ENCODE measurements at places on chromosomes 7 and 10.

- no peak for DNase-seq
Observed at GRCh38 chr7:49848211-49848841, 74.9 kb downstream of the VWC2 start.

DNA sequence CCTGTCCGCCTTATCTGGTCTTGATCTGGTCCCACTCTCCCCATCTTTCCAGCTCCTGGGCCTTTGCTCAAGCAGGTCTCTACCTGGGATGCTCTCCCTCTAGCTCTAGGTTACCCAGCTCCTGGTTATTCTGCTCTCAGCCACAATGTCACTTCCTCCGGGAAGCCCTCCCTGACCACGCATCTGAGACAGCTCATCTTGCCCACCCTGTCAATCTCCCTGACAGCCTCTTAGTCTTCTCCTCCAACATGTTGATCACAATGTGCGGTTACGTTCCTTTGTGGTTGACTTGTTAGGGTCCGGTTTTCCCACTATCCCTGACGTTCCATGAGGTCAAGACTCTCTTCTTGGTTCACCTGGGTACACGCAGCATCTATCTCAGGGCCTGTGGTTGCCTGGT lies 55.6 kb downstream of the GOLGA7B start:
- no peak for DNase-seq

- no peak for DNase-seq
Observed at GRCh38 chr10:106479636-106480035, 684.9 kb downstream of the SORCS1 start.

- DNase-seq = no peak
Observed at GRCh38 chr7:31067491-31067890, 15.4 kb downstream of the ADCYAP1R1 start.

GRCh38 chr7:75565132-75565837 lies 73.2 kb downstream of the SPDYE5 start:
- DNase-seq = no peak

- DNase-seq = no peak
Observed at GRCh38 chr10:130190737-130191115, 54.5 kb downstream of the GLRX3 start.

- no peak for DNase-seq
Observed at GRCh38 chr10:110174201-110174600, 33.2 kb upstream of the MXI1 start.

DNA sequence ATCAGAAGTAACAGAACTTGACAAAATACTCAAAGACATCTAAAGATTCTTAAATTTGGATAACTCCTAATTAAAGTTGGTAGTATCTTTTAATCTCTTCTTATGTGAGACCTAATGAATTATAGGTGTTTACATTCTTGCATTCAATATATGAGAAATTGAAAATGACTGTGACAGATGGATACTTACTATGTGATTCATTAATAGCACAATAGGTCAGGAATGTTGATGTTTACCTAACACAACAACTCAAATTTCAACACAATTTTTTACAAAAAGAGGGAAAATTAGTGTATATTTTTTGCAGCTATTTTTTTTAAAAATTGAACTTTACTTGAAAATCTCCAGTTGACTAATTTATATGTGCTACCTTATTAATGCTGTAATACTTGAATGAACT lies 31.7 kb upstream of the MCU start:
- no peak for DNase-seq

- DNase-seq = no peak
Observed at GRCh38 chr7:150502519-150502918, 12.2 kb upstream of the GIMAP7 start.

DNA sequence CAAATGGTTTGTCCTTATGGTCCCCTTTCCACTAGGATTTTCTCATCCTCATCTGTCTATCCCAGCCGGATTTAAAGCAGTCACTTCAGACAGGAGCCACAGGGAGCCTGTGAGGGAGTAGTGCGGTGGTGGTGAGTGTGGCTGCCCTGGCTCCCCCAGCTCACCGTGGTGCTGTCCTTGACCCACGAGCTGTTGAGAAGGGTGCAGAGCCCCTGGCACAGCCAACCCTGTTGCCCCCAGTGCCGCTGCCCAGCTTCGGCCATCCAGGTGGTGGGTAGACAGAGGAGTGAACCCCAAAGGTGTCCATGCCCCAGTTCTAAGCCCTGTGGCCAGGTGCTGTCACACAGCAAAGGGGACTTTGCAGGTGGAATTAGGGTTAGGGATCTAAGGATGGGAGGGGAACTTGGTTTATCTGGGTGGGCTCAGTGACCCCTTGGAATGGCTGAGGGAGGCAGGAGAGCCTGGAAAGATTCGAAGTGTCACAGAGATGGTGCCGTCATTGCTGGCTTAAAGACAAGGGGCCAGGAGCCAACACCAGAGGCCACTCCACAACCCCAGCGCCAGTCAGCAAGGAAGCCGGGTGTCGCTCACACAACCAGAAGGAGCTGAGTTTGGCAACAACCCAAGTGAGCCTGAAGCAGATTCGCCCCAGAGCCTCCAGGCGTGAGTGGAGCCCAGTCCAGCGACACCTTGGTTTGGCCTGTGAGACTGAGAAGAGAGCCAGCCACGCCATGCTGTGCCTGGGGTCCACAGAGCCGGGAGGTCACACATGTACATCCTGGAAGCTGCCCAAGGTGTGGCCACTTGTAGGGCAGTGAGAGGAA lies 142.4 kb downstream of the ADCY1 start:
- no peak for DNase-seq

DNA sequence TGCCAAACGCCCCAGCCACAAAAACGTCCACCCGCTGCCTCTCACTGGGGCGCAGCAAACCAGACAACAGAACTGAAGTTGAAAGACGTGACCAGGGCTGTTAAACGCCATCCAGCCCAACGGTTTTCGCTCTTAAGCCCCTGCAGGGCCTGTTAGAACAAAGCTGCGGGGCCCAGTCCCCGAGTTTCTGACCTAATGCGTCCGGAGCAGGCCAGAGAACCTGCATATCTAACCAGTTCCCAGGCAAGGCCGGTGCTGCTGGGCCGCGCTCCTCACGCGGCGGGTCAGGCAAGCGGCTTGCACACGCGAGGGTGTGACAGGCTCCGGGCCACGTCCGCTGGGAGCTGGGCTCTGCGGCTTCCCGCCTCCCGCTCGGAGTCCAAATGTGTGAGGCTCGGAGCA lies 87.0 kb downstream of the PTPRN2 start:
- DNase-seq = no peak

- no peak for DNase-seq
Observed at GRCh38 chr10:100122780-100123179, 41.1 kb upstream of the CPN1 start.

DNA sequence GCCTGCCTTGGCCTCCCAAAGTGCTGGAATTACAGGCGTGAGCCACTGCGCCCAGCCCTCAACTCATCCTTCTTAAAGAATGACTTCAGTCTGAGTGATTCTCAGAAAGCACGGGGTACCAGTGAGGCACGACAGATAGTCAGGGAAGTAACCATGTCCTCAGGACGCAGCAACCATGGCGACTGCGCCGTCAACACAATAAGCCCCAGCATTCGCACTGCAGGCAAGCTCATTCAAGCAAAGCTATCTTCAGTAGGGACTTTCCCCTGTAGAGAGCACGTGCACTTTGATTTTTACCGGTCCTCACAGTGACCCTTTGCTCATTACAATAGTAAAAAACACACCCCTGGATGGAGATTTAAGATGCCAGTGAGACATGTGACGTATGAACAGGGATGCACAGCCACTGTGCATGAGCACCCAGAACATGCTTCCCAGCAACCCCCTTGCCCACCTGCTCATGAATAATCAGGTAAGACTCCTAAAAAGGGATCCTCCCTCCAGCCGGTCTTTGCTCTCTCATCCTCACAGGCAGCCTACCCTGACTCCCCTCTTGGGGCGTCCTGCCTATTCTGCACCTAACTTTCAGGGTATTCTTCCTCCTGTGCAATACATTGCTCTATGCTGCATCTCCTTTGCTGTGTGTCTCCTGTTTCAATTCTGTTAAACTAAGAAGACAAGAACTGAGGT lies 9.1 kb downstream of the WDR86 start:
- DNase-seq = no peak

DNA sequence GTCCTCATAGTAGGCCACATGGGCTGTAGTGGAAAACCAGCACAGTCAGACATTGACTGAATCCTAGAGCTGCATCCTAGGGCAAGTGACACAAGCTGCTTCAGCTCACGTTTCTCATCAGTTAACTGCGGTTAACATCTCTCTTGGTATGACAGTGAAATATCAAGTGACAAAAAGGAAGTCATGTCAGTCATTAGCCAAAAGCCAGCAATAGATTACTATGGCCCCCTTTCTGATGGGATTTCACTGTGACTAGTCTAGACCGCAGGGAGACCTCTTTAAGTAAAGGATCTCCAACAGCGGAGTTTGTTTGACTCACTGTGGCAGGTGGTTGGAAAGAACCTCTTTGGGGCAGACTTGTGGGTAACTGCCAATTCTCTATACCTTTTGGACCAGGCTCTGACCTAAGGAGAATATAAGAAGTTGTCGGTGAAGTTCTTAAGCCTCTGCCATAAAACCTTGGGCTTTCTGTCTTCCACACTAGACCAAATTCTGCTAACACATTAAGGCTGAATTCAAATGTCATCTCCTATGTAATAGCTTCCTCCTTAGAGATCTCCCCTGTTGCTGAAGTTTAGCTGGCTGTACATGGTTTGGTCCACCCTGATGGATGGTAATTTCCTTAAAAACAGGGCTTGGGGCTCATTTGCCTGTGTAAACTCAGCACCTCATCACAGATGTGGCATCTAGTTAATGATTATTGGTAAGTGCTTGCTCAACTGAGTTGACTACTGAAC lies 115.3 kb downstream of the SGMS1 start:
- DNase-seq = no peak

GRCh38 chr7:68699090-68699711 lies 899.1 kb upstream of the AUTS2 start:
- no peak for DNase-seq

- DNase-seq = peak; percentile 26
Observed at GRCh38 chr7:50552921-50553320, 12.3 kb downstream of the DDC start.

- DNase-seq = no peak
Observed at GRCh38 chr7:114432061-114432460, 17.4 kb downstream of the FOXP2 start.
